ENCODE measurements at places on chromosomes 6 and 20. TPM values are rescaled to one million over a fixed set of nuclear protein-coding genes. Genes with fewer than 3 reads are reported as not detected.
A peak's percentile ranks its signal among the peaks of the same experiment; 100 is the strongest.

DNA sequence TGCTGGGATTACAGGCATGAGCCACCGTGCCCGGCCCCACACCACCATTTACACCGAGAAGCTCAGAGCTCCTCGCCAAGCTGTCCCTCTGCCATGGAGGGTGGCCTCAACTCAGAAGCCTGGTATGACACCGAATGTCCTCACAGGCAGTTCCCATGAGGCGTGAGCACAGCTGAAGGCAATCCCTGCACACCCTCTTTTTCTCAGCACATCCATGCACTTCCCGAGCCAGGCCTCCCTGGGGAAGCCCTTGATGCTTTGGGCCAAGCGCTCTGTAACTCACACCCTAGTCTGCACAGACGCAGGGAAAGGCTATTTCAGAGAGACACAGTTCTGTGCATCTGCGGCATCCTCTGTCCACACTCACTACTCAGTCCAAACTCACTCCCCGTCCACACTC is 18.4 kb downstream of the THBS2 start:
- DNase-seq = no peak

The SMLR1 gene
- total RNA-seq = not detected

DNA sequence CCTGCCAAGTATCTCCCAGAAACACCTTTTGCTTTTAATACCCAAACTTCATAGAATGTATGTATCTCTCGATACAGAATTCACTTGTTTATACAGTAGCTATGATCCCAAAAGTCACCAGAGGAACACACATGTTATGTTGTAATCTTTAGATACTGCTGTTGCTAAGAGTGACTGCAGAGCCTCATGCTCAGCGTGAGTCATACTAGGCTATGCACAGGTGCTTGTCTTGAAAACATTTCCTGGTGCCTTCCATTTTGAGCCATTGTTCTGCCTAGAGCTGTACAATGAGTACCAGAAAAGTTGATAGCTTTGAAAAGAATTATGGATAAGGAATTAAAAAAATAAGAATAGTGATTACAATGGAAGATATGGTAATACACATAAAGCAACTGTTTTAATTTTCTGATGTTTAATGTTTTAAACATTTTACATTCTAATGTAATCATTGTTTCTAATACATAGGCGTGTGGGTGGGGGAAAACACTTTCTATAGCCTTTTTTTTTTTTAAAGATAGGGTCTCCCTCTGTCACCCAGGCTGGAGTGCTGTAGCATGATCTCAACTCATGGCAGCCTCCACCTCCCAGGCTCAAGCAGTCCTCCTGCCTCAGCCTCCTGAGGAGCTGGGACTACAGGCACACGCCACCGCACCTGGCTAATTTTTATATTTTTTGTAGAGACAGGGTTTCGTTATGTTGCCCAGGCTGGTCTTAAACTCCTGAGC is 79.4 kb downstream of the CD24 start:
- DNase-seq = peak; percentile 92

DNA sequence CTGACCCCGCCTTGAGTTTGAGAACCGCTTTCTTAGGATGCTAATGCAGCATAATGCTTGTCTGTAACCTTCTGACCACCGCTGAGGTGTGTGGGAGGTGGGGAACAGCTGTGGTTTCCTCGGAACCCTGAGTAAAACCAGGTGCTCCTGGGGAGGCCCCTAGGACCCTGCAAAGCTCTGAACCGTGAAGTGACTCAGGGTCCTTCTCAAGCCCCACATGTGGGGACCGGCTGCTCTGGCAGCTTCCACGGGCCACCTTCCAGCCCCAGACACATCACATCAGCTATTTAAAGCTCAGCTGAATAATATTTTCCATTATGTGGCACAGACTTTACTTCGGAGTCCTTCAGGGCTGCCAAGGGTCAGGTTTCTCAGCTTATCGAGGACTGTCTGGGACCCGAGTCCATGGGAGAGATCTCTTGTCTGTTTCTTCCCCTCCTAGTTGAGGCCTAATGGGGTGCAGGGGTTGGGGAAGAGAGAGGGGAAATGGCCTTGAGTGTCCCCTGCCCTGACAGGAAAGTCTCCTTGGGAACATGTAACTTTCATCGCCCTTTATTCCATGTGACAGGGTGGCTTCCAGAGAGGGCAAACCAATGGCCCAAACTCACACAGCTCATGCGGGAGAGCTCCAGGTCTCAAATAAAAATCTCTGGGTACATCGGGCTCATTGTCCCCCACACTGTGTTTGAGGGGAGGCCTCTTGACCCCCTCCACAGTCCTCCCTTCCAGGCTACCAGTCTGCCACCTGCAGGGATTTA is 186.1 kb upstream of the SLC24A3 start:
- DNase-seq = no peak

The SLC22A7 gene
- not detected for total RNA-seq

The PAK5 gene
- total RNA-seq = not detected

- DNase-seq = peak; percentile 27
Observed at GRCh38 chr6:150152891-150153876, 10.3 kb downstream of the PPP1R14C start.

DNA sequence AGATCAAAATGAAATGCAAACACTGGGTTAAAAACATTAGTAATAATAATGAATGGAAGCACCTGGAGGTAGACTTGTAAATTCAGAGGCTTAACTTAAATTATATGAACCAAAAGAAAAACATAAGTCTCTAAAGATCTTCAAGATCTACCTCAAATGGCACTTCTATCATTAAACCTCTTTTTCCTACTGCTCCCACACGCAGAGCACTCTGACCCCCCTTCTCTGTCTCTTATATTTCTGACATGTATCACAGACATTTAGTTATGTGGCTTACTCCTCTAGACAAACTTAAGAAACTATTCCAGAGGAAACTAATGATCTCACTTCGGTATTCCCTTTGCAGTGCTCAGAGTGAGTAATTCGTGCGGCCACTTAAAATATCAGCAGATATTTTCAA is 1.1 kb downstream of the TBC1D32 start:
- no peak for DNase-seq

The TNF gene
- 7.8 TPM for total RNA-seq

GRCh38 chr6:13695252-13695651 is 16.4 kb downstream of the RANBP9 start:
- no peak for DNase-seq

The PHACTR3 gene
- 1.6 TPM for total RNA-seq

- DNase-seq = no peak
Observed at GRCh38 chr20:57079031-57080005, 187.1 kb downstream of the BMP7 start.

- no peak for DNase-seq
Observed at GRCh38 chr6:56930846-56931245, 24.1 kb upstream of the BEND6 start.

The PHF3 gene
- total RNA-seq = 36.5 TPM

DNA sequence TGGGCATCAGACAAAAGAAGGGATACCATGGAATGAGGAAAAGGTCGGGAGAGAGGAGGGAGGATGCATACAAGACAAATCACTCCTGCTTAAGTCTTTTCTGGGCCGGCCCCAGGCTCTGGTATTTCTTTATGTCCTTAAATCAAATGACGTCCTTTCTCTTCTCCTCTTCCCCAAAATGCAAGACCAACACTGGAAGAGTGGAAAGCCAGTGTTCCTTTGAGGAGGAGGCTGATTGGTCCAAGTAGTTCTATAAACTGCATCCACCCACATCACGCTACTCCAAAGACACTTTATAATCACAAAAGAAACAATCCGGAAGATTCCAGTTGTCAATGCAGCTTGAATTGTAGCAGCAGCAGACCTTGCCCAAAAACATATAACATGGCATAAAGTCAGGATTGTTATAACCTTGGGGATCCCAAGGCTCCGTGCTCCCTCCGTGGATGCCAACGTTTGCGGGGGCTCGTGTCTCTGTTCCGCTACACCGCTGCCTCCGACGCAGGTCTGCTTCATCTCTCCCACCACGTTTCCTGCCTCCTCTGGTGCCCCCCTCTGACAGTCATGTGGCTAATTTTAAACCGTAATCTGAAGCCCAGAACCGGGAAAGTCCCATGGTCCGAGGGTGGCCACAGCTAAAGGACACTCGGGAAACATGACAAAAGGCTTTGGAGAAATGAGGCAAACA is 47.1 kb downstream of the MCUR1 start:
- peak; percentile 19 for DNase-seq

- DNase-seq = no peak
Observed at GRCh38 chr6:86936834-86937218, 502 bp upstream of the HTR1E start.

DNA sequence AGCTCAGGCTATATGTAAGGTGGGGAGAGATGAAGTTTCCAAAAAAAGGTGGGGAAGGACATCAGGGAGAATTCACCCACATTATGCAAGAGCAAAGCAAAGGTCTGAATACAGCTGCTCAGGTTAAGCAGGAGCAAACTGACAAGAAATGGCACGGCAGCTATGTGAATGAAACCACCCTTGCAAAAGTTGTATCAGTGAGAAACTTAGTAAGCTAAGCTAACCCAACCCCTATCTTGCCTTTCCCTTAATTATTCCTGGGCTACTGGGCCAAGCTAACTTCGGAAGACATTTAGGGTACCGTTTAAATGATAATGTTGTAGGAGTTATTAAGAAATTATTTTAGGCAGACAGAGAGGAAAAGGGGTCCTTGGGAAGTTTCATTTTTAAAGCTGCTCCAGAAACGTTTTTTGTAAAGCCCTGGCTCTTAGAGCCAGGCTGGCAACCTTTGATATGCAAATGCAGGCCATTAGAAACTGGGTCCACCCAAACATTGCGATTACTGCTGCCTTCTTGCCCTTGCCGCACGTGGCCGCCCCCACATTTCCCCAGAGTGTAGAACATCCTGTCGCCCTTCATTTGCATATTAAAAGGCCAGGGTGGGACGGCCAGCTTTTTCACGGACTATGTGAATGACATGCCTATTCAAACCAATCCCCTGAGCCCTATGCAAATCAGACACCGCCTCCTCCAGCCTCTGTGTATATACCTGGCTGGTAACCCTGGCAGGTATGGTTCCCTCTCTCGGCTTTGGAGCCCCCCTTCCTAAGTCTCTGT is 60.5 kb upstream of the SAMD5 start:
- DNase-seq = peak; percentile 18

The CAGE1 gene
- not detected for total RNA-seq

The MYL9 gene
- 3.5 TPM for total RNA-seq

GRCh38 chr6:45983062-45983461 is 32.6 kb downstream of the CLIC5 start:
- DNase-seq = no peak

GRCh38 chr20:57056651-57057050 is 209.8 kb downstream of the BMP7 start:
- DNase-seq = no peak

GRCh38 chr20:49706630-49707091 is 7.0 kb downstream of the B4GALT5 start:
- no peak for DNase-seq

DNA sequence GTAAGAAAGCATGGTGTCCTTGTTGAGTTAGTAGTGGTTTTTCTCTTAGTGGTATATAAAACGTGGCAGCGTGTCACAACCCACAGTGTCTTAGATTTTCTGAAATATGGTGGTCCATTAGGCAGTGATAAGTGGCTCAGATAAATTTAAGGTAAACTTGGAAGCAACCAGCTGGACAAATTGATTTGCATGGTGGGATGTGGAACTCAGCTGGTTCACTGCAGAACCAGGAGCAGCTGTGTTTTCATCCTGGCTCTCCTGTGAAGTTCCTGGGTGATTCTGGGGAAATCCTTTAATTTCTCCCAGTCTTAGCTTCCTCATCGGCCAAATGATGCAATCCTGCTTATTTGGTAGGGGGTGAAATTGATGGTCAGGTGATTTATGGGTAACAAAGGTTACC is 32.9 kb upstream of the EEF1E1 start:
- no peak for DNase-seq

The SLC17A3 gene
- total RNA-seq = 5.6 TPM

DNA sequence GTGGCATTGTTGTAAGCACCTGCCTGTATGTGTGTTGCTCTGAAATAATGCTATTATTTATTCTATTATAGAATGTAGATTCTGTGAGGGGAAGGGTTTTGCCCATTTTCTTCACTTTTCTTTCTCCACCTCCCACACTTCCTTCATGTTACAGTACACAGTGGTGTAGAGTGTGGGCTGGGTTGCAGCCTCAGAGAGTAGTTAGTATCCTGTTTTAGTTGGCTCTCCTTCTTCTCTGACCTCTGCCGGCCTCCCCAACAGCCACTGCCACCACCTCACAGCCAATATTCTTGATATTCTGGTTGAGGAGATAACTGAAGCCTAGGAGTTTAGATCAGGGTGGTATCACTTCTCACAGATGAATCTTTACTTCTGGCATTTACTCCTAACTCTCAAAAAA is 143.4 kb downstream of the BCKDHB start:
- no peak for DNase-seq

The DAAM2 gene
- total RNA-seq = 1.7 TPM

- no peak for DNase-seq
Observed at GRCh38 chr20:58715801-58716475, 23.3 kb downstream of the NPEPL1 start.

DNA sequence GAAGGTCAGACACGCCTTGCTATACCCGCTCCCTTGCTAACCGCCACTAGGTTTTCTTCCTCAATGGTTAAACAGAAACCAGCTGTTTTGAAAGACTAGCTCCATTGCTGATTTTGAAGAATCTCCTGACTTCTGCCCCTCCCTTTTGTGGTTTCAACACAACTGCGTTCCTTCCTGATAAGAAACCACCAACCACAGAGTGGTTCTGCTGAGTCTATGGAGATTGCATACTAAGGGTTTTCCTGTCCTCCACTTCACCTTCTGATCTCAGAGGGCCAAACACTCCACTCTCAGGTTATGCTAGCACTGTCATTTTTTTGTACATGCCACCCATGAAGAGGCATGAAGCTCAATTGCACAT is 207.9 kb downstream of the MYLK4 start:
- DNase-seq = peak; percentile 83

DNA sequence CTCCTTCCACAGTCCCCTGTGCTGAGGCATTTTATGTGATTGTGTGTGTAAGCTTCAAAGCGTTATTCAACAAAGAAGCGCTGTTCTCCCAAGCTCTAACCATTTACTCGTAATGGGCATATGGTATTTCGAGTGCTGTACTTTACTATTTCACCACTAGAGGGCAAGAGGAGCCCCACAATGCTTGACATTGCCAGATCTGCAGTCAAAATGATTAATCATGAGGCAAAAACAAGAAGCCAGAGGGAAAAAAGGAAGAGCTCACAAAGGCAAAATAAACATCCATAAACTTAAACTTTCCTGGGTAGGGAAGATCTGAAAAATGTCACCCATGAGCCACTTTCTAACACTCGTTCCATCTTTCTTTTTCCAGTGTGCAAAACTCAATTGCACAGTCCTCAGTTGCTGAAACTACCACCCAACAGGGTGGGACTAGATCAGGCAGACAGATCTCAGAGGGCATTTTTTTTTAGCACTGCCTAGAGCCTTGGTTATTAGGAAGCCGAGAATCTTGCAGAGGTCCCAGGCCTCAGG is 215.0 kb upstream of the PLCB4 start:
- peak; percentile 89 for DNase-seq

DNA sequence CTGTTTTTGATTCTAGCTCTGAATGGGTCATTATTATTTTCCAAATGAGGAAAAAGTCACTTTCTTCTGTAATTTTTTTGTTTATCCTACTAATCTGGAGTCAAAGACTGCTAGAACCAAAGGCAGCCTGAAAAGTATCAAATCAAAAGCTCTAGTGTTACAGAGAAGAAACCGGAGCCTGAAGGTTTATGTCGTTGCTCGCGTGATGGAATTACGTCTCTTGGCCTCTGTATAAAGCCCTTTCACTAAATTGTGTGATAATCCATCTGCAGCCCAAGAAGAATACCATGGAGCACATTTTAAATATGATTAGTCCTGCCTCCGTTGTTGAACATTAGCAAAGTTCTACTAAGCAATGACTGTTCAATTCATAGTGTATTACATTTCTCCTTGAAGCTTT is 738.6 kb downstream of the C6orf118 start:
- DNase-seq = no peak

- no peak for DNase-seq
Observed at GRCh38 chr6:193180-193579, 99.1 kb upstream of the DUSP22 start.
